NB4 (cell line): ENCODE measurements at places on chromosomes 12 and 14.

GRCh38 chr12:116662612-116663144, 75.2 kb downstream of the SPRING1 start:
- peak; percentile 95 for DNase-seq

- DNase-seq = no peak
Measured at GRCh38 chr14:68404652-68405183, 388.1 kb downstream of the ZFP36L1 start.

- peak; percentile 20 for DNase-seq
Measured at GRCh38 chr12:90953956-90954421, 987 bp downstream of the CCER1 start.

DNA sequence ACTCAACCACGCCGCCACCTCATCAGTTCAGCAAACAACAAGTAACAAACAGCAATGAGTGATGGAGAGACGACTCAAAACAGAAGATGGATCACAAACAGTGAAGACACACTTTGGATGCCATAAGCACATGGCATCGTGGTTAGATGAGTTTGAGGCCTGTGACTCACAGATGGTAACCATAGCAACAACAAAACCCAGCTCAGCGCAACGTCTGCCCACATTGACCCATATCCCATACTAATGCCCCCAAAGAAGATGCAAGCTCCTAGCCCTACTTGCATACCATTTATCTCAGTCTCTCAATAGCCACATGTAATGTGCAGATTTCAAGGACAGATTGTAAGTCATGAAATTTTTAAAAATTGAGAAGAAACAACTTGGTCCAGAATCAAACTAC, 1322.3 kb upstream of the TMEM132C start:
- peak; percentile 14 for DNase-seq

DNA sequence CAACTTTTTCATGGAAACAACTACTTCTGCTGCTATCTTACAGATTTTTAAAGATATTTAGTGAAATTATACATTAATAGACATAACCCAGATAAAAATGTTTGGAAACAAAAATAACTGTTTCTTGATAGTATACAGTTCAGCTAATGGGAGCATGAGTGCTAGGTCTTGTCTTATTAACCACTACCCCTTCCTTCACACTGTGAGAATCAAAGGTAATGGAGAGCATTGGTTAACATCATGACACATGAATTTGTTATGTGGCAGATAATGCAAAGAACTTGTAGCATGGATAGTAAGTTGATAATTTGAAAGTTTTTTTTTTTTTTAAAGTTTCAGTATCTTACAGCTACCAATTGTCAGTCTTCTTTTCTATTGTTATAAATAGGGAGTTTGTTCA, 44.2 kb downstream of the CCDC91 start:
- DNase-seq = no peak

GRCh38 chr14:56147986-56148901, 30.0 kb downstream of the PELI2 start:
- no peak for DNase-seq

DNA sequence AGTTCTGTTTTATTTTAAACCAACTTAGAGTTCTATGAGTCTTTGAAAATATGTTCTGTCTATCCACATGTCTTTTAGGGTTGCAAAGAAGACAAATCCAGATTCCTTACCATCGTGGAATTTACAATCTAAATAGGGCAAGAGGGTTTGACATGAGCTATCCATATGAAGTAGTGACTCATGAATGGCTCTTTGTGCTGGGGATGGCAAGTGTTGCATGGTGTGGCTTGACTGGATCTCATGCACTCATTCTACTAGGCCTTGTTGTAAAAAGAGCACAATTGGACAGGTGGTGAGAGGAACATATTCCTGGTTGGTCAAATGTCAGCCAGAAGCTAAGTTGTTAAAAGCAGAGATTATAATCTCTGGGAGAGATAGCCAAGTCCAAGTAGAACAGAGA, 509.1 kb downstream of the DIO2 start:
- DNase-seq = no peak

DNA sequence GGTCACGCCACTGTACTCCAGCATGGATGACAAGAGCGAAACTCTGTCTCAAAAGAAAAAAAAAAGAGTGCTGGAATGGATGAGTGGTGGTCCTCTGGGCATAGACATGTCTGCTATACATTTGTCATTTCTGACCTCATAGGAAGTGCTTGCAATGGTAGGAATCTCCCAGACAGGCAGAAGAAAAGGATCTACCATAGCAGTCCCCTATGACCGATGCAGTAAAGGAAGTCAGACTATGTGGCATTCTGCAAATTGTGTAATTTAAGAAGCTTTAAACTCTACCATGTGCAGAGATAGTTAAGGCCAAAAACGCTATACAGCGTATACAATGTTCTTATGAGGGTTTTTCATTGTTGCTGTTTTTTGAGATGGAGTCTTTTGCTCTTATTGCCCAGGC, 24.7 kb upstream of the RAP1B start:
- DNase-seq = peak; percentile 27

GRCh38 chr12:7361265-7361664, 57.4 kb downstream of the ACSM4 start:
- no peak for DNase-seq

DNA sequence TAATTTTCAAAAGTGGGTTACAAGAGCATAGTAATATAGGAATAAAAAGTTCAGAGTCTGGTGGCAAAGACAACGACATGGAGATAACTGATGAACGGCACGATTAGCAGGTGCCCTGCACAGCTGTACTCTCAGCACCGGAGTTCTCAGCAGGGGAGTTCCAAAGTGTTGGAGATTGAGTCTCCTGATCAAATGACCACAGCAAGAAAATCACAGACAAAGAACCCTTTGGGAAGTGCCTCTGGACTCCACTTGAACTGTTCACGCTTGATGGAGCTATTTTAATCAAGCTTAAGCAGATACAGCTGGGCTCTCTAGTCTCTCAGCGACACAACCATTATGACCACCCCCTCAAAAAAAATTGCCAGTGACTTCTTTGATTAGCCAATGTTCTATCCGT, 153.1 kb downstream of the ALG10B start:
- DNase-seq = no peak

GRCh38 chr12:5220835-5221234, 177.2 kb downstream of the KCNA5 start:
- no peak for DNase-seq

GRCh38 chr14:77158175-77158881, 16.7 kb upstream of the ZDHHC22 start:
- DNase-seq = no peak

GRCh38 chr14:61703342-61704129, 8.2 kb downstream of the HIF1A start:
- DNase-seq = no peak

GRCh38 chr14:91348845-91349465, 68.7 kb downstream of the CCDC88C start:
- DNase-seq = no peak

GRCh38 chr14:57845802-57846531, 19.9 kb downstream of the SLC35F4 start:
- DNase-seq = no peak

GRCh38 chr12:91887957-91888356, 257.7 kb downstream of the BTG1 start:
- DNase-seq = peak; percentile 38

GRCh38 chr12:80205960-80206359, 106.6 kb downstream of the OTOGL start:
- no peak for DNase-seq

DNA sequence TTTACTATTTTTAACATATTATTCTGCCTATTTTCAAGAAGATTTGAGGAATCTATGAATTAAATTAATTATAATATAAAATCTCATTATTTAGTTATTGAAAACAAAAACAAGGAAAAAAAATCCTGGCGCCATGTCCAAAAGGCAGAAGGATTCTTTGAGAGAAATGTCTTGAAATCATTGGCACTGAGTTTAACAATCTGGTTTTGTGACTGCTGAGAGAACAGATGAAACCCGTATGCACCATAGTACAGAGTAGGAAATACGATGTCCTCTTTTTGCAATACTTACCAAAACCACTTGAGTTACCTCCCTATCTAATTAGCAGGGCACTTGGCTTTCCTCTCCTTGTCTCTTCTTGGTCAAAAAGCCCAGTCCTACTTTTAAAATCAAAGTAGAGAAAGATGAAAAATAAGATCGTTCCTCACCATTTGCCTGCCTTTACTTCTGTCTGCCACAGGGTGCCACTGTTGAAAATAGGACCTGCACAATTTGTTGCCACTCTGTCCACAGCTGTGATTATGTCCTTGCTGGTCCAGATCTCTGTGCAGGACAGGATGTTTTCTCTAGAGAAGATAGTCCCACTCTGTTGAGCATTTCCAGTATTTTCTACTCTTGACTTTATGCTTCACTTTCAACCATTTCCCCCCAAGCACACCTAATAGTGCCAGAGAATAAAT, 179.7 kb downstream of the PDZRN4 start:
- DNase-seq = peak; percentile 14

DNA sequence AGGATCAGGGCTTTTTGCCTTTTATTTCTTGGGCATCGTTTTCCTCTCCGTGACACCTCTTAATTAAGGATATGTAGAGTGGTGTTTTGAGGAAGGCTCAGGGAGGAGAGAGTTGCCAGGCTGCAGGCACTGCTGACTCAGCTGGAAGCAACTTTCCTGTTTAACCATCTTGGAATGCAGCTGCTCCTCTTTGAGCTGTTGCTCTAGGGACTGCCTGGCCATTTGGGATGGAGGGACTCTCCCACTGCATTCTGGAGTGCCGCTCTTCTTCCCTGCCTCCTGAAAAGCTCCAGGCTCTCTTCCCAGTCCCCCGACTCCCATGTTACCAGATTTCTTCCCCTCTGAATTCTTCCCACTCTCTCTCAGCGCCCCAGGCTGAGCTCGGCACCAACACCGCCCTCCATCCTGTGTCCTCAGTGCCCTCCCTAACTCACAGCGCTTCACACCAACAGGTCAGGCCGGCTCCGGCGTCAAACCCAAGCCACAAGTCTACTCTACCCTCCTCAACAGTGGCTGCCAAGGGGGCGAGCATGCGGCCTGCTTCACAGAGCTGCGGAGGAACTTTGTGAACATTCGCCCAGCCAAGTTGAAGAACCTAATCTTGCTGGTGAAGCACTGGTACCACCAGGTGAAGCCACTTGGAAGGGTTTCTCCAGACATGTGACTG, 5.9 kb downstream of the OAS3 start:
- no peak for DNase-seq

DNA sequence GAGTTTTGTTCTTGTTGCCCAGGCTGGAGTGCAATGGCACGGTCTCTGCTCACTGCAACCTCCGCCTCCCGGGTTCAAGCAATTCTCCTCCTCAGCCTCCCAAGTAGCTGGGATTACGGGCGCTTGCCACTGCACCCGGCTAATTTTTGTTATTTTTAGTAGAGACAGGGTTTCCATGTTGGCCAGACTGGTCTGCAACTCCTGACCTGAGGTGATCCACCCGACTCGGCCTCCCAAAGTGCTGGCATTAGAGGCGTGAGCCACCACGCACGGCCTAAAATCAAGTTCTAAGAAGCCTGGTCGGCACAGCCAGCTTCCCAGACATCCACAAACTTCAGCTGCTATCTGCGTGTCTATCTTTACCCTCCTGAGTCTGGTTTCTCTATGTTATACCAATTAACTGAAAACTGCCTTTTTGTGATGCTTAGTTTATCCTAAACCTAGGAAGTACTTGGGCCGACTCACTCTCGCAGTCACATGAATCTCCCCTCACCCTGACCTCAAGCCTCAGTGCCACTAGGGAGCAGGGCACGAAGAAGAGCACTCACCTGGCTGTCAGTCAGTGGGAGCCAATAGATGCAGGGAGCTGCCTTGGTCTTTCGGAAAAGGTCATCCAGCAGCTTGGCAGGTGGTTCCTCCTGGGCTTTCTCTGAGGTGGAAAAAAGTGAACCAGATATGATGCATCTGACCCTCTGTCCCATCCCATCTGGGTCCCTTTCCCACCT, 3.4 kb upstream of the CDH24 start:
- no peak for DNase-seq

DNA sequence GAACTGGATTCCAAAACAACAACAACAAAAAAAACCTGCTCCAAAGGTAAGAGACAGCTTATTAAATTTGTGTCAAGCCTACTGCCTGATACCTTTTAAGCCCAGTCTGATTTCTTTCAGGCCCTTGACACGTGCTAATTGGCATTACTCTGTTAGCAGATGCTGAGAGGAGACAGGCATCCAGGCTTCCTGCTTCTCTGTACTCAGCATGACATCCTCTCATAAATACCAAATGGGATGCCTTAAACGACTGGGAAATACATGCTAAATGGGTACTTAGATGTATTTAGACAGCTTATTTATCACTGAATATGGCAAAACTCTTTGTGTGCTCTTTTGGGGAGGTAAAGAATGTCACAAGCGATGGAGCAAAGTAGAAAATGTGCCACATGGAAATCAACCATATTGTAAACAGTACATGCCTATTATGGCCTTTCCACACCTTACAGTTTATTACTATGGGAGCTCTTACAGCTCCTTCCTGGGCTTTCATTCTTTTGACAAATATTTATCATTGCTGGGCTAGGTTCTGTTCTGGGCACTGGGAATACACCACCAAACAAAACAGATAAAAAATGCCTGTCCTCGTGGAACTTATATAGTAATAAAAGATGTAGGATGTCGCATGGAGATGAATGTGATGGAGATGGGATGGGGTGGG, 11.5 kb upstream of the PCED1B start:
- no peak for DNase-seq

- DNase-seq = peak; percentile 15
Measured at GRCh38 chr14:36313898-36314297, 6.5 kb downstream of the MBIP start.

DNA sequence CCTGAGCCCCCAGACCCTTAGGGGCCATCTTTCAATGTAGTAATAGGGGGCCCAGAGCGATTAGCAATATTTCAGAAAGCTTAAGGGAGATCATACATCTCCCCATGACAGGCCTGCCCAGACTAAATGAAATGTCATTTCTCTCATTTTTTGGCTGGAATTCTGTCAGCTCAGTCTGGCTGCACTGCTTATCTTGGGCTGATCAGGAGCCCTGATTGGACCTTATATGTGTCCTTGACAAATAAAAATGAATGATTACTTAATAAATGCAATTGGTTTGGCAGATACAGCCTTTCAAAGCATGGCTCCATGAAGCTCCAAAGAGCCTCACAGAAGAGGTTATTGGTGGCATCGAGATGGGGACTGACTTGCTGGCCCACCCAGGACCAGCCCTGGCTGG, 121.9 kb downstream of the ADCK1 start:
- DNase-seq = no peak
